Stimulated activated CD4-positive, alpha-beta T cell treated with anti-CD3 and anti-CD28 coated beads, TNF-alpha, amount 100 ng/mL, for 1 hour (primary cell): ENCODE measurements at places on chromosomes 7 and 10.

- DNase-seq = no peak
These were observed 64.8 kb upstream of the MEOX2 start for GRCh38 chr7:15751191-15751701.

- DNase-seq = no peak
These were observed 50.1 kb downstream of the SEMA3A start for GRCh38 chr7:84144480-84144879.

GRCh38 chr7:102432442-102433218 is 745 bp upstream of the ORAI2 start:
- no peak for DNase-seq

- no peak for DNase-seq
These were observed 41.8 kb upstream of the ABCB4 start for GRCh38 chr7:87517136-87517815.

- no peak for DNase-seq
These were observed 183.4 kb downstream of the SORCS3 start for GRCh38 chr10:104824380-104825006.

GRCh38 chr7:111076205-111076604 is 14.7 kb upstream of the LRRN3 start:
- no peak for DNase-seq

GRCh38 chr10:129043691-129044090 is 423.4 kb upstream of the MGMT start:
- no peak for DNase-seq

- no peak for DNase-seq
These were observed 109.9 kb downstream of the JCAD start for GRCh38 chr10:29949411-29950011.
